Dorsolateral prefrontal cortex (tissue), 122 donors: ENCODE measurements at places on chromosomes 3 and 15. TPM values are rescaled to one million over a fixed set of nuclear protein-coding genes. Genes with fewer than 3 reads are reported as not detected.

- no peak for DNase-seq
These were observed 490.4 kb upstream of the CFAP20DC start for GRCh38 chr3:59540241-59540640.

- DNase-seq, result no peak
These were observed 16.6 kb upstream of the SEC13 start for GRCh38 chr3:10337323-10338163.

ZPLD1 gene
- not detected for total RNA-seq

- no peak for DNase-seq
These were observed 530.8 kb downstream of the FOXP1 start for GRCh38 chr3:71052716-71053115.

GRCh38 chr15:65796610-65797078, 4.6 kb upstream of the DENND4A start:
- DNase-seq, result no peak
